GDM1 (cell line): ENCODE measurements at places on chromosomes 5 and 9.

DNA sequence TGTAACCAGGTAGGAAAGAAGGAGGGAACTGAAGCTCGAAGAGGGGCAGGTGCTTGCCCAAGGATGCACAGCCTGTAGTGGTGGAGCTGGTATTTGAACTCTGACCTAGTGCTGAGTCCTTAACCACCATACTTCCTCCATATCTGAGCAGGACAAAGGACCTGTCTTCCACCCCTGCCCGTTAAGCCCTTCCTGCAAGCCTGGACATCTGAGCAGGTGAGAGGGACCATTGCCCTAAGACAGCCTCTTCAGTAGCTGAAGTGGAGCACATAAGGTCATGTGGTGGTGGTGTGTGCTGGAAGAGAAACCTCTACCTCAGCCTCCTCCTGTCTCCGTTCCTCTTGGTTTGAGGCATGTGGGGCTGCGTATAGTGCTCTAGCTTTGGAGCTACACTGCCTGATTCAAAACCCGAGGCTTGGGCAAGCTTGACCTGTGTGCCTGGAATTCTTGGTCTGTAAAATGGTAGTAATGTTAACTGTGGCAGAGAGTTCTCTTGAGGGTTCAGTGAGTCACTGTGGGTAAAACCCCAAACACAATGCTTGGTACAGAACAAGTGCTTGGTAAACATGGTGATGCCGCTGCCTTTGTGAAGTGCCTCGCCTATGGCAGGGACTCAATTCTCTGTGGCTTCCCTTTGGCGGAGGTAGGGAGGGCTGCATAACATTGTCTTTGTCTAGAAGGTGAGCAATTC is 7.4 kb downstream of the GALNT10 start:
- DNase-seq, result no peak

GRCh38 chr9:119667163-119667562 is 297.9 kb upstream of the BRINP1 start:
- no peak for DNase-seq

- DNase-seq, result no peak
Observed at GRCh38 chr5:119356612-119357188, 881 bp downstream of the TNFAIP8 start.

- no peak for DNase-seq
Observed at GRCh38 chr9:36964791-36965190, 69.3 kb downstream of the PAX5 start.

DNA sequence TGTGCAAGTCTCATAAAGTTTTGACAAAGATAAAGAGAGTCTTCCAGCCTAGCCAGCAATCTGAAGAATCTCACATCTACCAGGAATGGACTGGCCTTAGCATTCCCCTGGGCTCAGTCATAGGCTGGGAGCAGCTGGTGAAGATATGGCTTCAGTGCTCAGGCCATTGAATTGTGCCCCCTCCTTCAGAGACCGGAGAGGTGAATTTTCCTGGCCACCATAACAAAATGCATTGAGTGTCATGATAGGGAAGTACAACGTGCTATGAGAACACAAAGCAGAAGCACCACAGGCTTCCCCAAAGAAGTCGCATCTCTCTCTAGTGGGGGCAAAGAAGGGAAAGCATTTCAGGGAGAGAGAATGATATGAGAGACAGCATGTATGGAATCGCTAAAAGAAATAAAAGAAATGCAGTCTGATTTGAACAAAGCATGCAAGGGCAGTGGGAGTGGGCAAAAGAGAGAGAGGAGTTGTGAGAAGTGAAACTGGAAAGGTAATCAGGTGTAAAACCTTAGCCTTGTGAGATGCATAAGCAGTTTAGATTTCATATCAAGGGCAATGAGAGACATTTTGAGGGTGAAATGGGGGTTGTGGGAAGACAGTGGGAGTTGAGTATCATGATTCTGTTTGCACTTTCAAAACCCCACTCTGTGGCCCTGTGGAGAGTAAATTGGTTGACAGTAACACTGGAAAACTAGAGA is 57.1 kb upstream of the NMUR2 start:
- no peak for DNase-seq

GRCh38 chr5:126683912-126684311 is 83.2 kb downstream of the PHAX start:
- DNase-seq, result no peak

DNA sequence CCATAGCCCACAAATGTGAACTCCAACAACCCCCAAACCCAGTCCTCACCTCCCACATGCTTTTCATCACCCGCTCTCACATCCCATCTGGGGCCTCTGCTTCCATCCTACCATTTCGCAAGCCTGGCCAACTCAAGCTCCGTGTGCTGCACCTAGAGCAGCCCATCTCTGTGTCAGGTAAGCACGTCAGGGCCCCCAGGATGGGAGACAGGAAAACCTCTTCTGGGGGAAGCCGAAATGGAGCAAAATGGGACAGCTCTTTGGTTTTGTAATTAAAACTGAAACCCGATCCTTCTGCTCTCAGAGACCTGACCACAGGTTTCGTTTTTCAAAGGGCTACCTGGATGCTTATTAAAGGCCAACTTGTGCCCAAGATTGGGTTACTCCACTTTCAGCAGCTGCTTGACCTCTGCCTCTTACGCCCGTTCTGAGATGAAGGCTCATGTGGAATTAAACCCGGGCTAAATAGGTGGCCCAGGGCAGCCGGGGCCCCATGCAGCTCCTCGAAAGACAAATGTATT is 287.7 kb downstream of the SLIT3 start:
- DNase-seq, result no peak

DNA sequence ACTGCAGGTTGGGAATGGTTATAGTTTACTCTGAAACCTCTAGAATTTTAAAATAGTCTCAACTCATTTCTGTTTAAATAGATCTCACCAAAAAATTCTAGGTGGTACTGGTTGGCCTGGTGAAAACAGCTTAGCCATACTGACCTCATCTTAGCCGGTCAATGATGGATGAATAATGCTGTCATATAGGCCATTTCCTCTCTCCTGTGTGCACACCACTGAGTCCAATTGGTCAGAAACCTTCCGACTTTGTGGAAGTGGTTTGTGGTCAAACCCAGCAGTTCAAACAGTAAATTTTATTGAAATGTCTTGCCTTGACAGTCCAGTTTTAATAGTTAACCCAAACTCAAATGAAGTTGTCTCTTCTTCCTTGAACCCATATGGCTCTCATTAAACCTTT is 98.6 kb downstream of the GIN1 start:
- DNase-seq, result no peak

- no peak for DNase-seq
Observed at GRCh38 chr5:158899211-158899610, 200.5 kb downstream of the EBF1 start.

- DNase-seq, result no peak
Observed at GRCh38 chr9:18526685-18527084, 52.7 kb downstream of the ADAMTSL1 start.

DNA sequence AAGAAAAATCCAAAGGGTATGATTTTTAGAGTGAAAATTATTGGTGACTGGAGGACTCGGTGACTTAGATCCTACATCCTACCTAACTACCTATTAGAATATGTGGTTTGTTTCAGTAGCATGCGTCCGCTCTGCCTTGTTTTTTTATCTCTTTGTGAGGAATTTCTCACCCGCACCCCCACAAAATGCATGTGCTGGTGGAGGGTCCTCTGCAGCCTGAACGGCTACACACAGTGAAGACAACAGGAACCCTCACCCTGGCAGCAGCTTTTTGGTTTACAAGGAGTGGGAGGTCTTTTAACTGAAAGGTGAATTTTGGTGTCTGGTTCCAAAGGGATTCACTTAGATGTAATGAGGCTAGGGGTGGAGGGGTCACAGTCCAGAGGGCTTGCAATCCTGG is 115.5 kb downstream of the GNA14 start:
- DNase-seq, result no peak

DNA sequence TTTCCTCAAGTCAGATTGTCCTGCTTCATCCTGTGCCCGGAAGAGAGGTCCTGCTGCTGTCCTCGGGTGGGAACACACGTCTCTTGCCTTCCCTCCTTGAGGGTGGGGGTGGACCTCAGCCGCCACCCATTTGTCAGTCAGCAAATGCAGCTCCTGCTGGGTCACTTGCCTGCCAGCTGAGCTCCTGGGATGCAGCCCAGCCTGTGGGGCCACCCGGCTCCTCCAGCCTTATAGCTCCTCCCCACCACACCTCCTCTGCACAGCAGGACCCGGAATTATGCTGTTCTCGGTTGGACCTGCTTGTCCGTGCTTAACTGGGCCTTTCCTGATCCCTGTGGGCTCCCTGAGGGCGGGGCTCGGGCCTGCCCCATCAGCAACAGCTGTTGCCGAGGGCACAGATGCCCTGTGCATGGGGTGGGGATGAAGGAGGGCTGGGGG is 52.7 kb downstream of the RXRA start:
- DNase-seq, result no peak

DNA sequence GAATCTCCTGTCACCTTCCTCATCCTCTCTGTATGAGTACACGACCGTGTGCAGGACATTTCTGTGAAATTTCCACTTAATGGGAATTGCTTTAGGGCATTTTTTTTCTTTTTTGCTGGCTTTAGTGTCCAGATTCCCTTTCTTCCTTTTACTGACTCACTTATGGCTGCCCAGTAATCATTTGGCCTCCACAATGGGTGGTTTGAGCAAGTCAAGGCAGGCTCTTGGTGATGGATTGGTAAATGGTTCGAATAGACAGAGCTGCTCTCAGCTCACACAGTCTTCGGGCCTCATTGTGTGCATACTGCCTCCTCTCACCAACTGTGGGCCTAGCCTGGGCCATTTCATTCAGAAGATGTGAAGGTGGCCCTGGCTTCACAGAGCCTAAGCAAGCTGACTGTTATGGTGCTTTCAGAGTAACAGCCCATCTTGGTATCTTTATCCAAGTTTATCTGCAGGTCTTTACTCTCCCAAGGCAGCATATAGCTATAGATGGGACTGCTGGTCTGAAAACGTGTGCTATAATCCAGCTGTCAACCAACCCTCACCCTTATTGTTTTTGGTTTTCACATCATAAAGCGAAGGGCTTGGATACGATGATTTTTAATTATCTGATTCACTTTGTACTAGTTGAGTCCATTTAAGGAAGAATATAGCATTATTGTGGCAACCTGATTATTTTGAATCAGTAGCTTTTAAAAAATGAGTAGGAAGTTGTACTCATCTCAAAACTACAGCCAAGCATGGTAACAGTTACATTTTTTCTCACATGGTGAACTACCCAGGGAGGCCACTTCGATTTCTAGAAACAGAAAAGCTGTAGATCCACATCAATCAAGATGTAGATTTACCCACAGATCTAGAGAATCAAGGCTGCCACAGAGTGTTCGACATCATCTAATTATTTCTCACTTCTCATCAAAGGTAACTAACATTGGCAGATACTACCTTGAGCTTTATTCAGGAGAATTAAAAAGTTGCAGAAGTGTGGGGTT is 50.4 kb upstream of the CKMT2 start:
- no peak for DNase-seq

DNA sequence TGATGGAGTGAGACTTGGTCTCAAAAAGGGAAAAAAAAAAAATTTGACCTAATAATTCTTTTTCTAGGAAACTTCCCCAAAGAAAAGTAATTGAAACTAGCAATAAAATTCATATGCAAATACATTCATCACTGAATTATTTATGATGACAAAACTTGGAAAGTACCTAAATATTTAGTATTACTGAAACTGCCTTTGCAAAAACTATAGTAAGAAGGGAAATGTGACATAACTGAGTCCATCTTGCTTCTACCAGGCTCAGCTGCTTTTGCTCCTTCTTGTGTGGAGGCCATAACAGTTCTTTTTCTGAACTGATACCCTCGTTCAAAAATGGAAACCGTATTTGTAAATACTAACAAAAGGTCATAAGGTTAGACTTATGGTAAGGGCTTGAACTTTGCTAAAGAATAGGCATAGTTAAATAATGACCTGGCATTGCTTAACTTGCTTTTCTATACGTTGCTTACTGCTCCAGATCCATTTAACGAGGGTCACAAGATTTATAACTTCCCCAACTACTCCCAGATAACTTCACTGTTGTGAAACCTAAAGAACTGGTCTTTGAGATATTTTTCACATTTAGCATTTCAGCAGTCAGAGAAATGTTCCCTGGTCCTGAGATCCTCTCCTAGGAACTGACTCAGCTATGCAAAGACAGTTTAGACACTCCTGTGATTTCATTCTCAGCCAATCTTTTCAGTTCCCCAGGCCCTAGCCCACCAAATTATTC is 68.4 kb downstream of the CFAP95 start:
- no peak for DNase-seq

DNA sequence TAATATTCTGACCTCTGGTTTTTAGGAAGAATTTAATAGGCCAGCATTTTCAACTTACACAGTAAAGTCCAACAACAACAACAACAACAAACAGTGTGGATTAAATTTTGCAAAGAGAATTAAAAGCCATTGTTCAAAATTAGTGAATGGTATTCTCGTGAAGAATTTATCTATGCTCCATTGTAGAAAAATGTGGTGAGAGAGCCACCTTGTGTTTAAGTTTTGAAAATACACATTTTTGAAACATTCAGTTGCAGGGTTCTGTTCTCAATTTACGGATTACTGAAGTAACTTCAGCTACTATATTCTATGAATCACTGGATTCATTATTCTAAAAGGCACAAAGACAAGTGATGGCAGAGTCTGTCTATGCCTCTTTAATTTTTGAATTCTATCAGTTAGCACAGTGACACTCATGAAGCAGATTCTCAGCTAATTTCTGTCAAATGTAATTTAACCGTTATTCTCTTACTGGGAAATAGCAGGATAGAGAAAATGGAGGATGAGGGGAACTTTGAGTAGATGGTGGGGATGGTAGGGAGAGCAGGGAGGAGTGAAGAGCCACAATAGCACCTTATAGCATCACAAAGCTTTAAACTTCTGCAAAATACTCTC is 11.0 kb downstream of the CCDC152 start:
- no peak for DNase-seq

DNA sequence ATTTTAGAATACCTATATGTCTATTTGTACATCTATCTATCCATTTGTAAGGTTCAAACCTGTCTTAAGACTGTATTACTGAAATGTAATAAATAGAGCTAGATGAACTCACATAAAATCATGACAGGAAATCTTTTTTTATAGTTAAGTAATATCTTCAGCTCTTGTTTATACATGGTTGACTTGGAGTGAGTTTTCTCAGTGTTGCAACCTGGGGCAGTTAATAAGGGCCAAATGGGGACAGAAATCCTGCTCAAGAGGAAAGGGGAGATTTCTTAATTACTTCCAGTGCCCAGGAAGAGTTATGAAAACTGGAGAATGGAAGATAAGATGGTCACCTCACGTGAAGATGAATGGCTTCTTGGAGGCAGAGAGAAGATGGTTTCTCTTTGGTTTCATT is 265.1 kb upstream of the FBXL7 start:
- no peak for DNase-seq

DNA sequence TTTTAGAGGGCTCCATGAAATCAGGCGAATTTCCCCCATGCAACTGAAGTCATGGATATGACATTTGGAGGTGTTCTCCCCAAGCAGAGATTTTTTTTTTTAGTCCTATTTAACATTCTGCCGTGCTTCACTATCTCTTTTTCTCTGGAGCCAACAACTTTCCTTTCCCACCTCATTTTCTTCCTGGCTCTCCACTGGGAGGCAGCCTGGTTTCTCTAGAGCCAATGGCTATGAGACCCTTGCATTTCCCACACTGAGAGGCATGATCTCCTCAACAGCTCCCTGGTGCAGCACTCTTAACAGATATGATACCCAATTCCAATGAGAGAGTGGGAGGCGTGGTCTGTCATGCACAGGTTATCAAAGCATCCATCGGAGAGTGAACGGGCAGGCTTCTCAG is 310.8 kb downstream of the DRD1 start:
- no peak for DNase-seq
